Cardiac septum (tissue), 1 donor: ENCODE measurements at places on chromosomes 7 and 10.

- DNase-seq = no peak
Observed at GRCh38 chr10:70191972-70192305, 21.6 kb upstream of the SAR1A start.

DNA sequence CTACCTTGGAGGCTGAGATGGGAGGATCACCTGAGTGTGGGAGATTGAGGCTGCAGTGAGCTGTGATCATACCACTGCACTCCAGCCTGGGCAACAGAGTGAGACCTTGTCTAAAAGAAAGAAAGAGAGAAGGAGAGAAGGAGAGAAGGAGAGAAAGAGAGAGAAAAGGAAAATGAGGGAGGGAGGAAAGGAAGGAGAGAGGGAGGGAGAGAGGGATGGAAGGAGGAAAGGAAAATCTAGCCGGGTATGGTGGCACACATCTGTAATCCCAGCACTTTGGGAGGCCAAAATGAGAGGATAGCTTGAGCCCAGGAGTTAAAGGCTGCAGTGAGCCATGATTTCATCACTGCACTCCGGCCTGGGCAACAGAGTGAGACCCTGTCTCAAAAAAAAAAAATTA lies 42.9 kb upstream of the GTF2IRD1 start:
- DNase-seq = no peak

DNA sequence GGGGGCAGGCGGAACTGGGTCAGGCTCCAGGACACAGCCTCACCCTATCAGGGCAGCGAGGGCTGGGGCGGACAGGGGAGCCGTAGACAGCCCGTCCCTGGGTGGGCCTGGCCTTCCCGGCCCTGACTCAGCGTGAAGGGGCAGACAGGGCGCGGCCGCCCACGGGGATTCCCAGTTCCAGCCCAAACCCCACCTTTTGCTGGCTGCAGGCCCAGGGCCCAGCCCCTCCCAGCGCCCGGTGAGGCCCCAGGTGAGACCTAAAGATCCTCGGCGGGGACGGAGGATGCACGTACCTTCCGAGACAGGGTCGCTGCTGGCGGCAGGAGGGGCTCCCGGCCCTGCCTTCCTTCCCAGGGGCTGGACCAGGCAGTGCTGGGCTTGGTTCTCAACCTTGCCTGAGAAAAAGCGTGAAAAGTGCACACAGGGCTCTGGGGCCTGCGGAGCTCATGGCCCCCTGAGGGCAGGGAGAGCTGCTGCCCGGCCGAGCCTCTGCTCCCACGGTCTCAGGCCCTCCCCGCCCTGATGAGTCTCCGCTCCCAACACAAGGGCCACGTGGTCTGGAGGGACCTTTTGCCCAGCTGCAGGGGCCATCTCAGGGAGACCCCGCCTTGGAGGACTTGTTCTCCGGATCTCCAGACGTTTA lies 43.9 kb upstream of the DNAJB6 start:
- DNase-seq = no peak

DNA sequence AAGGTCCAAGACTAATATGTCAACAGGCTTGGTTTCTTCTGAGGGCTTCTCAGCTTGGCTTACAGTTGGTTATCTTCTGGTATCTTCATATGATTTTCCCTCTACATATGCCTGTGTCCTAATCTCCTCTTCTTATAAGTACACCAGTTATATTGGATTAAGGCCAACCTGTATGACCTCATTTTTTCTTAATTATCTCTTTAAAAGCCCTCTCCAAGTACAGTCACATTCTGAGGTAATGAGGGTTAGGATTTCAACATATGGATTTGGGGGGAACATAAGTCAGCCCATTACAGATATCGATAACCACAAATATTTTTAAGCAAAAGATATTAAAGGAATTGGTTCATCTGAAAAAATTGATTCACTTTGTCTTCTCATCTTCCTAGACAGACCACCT lies 49.2 kb downstream of the IQUB start:
- DNase-seq = no peak

DNA sequence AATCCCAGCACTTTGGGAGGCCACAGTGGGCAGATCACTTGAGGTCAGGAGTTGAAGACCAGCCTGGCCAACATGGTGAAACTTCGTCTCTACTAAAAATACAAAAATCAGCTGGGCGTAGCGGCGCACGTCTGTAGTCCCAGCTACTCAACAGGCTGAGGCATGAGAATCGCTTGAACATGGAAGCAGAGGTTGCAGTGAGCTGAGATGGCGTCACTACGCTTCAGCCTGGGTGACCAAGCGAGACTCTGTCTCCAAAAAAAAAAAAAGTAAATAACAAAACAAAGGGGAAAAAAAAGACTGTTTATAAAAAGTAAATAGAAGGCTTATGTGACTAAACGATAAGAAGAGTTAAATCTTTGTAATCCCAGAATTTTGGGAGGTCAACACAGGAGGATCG lies 15.0 kb upstream of the DNMBP start:
- no peak for DNase-seq

GRCh38 chr7:27619492-27619891 lies 43.2 kb downstream of the HIBADH start:
- no peak for DNase-seq

GRCh38 chr7:130703851-130704250 lies 17.5 kb upstream of the TSGA13 start:
- DNase-seq = no peak

DNA sequence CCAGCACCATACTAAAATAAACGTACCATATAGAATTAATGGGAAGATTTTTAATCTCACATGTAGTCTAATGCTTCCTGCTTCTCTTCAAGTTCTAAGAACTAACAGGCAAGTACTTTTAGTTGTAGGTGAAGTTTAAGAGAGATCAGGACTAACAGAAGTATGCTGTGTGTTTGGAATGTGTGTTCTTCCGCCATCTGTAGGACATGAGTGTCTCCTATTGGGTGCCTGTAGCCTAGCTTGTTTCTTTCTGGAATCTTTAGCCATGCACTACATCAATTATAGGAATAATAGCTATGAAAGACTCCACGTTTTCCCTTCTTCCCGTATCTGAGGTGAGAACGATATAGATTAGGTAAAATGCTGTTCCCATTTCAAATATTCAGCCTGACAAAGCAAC lies 140.2 kb upstream of the AHR start:
- no peak for DNase-seq

GRCh38 chr10:110360857-110361474 lies 56.2 kb upstream of the SMNDC1 start:
- DNase-seq = no peak

GRCh38 chr7:93758631-93759030 lies 131.9 kb downstream of the TFPI2 start:
- no peak for DNase-seq

GRCh38 chr7:138004046-138004445 lies 2.2 kb upstream of the CREB3L2 start:
- no peak for DNase-seq

DNA sequence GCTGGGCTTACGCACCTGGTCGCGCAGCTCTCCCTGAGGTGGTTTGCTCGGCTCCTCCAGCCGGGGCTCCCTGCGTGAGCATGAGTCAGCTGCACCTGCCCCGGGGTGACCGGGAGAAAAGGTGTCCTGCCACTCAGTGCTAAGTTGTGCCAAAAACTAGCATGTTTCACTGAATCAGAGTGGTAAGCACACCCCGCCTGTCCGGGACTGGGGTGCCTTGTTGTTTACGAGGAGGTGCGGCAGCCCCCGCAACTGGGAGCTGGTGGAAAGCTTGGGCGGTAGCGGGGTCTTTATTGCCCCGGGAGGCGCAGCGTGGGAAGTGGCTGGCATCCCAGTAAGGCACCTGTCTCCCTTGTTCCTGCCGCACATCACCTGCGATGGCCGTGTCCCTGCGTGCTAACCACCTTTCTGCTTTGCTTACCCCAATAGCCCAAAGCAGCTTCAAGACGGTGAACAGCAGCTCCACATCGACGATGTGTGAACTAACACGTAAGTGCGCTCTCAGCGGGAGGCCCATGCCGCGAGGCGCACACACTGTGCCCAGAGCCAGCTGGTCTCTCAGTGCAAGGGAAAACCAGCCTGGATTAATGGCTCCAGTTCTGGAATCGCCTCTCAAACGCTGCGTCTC lies 506.6 kb upstream of the FOXK1 start:
- DNase-seq = no peak

DNA sequence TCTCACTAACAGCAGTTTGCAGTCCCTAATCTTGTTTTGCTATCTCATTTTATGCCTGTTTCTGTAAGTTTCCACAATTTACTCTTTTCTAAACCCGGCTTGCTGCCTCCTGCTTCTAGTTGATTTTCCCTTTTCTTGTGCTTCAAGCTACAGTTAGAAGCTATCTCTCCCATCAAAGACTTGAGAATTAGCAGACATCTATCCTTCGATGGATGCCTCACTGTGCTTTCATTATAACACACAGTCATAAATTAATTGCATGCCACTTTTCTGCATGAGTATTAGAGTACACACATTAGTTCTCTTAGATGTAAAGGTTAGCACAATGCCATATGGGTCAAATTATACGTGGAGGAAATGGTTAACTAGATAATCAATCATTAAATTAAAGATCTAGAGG lies 48.7 kb downstream of the SEMA3A start:
- no peak for DNase-seq

DNA sequence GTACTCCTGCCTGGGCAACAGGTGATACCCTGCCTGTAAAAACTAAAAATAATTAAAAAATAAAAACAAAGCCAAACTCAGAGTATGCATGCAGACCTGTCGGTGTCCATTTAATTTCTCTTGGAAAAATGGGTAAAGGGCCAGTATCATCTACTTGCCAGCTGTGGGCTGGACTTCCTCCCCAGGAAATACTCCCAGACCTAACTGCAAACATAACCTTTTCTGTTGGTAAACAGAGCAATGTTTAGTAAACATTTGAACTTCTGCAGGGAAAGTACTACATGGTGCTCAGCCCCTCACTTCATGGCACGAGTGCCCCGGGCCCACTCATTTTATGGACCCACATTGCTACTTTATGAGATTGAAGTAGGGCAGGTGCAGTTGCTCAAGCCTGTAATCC lies 10.2 kb upstream of the TMEM248 start:
- DNase-seq = no peak

- DNase-seq = no peak
Observed at GRCh38 chr7:144529269-144529926, 125.9 kb upstream of the NOBOX start.

DNA sequence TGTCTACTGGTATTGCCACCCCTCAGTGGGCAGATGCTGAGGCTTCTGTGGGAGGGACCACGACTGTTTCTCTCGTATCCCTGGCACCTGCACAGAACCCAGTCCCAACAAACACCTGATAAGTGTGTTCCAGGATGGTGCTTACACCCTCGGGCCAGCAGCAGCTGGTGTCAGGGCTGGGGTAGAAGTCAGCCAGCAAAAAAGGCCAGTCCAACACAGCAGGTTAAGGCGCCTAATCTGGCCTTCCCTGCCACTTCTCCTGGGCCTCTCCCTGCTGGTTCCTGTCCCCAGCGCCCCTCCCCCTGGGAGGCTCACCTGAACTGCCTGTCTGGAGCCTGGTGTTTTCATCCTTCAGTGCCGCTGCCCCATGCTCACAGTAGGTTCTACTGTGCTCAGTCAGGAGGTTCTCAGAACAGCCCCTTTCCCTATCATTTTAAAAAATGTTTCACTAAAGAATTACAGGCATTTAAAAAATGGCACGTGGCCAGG lies 20.0 kb downstream of the PODXL start:
- DNase-seq = peak; percentile 72

- no peak for DNase-seq
Observed at GRCh38 chr7:135833642-135834041, 85.0 kb upstream of the FAM180A start.

GRCh38 chr7:96284835-96285234 lies 37.1 kb downstream of the SLC25A13 start:
- no peak for DNase-seq

- DNase-seq = no peak
Observed at GRCh38 chr7:47188653-47189315, 393.1 kb downstream of the TNS3 start.

GRCh38 chr7:155001756-155002410 lies 1.0 kb downstream of the PAXIP1 start:
- no peak for DNase-seq

- DNase-seq = no peak
Observed at GRCh38 chr10:89296220-89296648, 5.6 kb upstream of the IFIT2 start.

- DNase-seq = no peak
Observed at GRCh38 chr7:42940985-42941847, 9.0 kb downstream of the MRPL32 start.

- no peak for DNase-seq
Observed at GRCh38 chr7:147012666-147013065, 896.1 kb downstream of the CNTNAP2 start.

DNA sequence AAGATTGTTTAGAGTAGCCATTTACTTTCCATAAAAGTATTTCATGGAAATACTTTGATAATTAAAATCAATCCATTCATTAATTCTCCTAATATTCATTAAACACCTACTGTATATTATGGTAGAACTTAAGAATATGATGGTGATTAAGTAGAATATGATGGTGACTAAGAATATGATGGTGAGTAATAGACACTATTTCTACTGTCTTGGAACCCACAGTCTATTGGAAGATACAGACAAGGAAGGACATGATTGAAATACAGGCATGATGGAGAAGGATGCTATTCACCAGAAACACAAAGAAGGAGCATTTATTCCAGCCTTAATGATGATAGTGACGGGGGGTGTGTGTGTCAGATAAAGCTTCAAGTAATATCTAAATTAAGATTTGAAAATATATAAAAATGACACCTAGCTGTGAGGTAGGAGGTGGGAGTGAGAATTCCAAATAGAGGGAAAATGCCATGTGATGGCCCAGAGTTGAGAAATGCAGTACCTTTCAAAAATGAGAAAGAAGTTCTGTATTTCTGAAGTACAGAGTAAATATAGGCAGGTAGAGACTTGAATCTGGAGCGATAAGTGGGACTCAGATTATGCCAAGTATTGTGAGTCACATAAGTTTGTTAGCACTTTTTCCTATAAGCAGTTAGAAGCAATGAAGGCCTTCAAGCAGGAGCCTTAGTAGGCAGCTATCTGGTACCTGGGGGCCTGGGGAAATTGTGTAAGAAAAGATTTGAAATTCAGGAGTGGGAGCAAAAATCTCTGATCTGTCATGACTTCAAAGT lies 12.5 kb upstream of the CDK13 start:
- no peak for DNase-seq

GRCh38 chr7:108499566-108499965 lies 26.4 kb downstream of the PNPLA8 start:
- DNase-seq = no peak

GRCh38 chr10:1048349-1048731 lies 579 bp downstream of the IDI1 start:
- DNase-seq = no peak

DNA sequence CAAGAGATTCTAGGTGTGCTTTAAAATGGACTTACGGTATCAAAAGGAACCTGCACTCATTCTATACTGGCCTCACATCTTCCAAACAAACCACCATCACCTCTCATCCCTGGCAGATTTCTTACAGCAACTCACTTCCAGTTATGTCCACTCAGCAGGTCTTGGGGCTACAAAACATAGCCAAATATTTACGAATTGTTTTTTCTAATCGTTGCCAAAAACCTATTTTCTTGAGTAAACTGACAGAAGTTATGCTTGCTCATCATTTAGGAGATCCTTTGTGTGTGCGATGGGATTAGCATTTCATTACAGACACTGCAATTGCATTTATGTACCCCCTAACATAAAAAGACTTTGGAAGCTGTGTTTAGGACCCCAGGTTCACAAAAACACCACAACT lies 2.7 kb downstream of the KCNMA1 start:
- no peak for DNase-seq

- DNase-seq = no peak
Observed at GRCh38 chr10:5040781-5041470, 37.3 kb upstream of the AKR1C2 start.
